ENCODE measurements at places on chromosomes 7 and 10.

- DNase-seq: no peak
Measured at GRCh38 chr10:110022716-110023504, 15.1 kb downstream of the ADD3 start.

- no peak for DNase-seq
Measured at GRCh38 chr7:28748933-28749584, 209.1 kb downstream of the TRIL start.

- DNase-seq: no peak
Measured at GRCh38 chr7:151808400-151809145, 68.3 kb downstream of the PRKAG2 start.

- DNase-seq: no peak
Measured at GRCh38 chr7:31692451-31692850, 5.4 kb downstream of the PPP1R17 start.

DNA sequence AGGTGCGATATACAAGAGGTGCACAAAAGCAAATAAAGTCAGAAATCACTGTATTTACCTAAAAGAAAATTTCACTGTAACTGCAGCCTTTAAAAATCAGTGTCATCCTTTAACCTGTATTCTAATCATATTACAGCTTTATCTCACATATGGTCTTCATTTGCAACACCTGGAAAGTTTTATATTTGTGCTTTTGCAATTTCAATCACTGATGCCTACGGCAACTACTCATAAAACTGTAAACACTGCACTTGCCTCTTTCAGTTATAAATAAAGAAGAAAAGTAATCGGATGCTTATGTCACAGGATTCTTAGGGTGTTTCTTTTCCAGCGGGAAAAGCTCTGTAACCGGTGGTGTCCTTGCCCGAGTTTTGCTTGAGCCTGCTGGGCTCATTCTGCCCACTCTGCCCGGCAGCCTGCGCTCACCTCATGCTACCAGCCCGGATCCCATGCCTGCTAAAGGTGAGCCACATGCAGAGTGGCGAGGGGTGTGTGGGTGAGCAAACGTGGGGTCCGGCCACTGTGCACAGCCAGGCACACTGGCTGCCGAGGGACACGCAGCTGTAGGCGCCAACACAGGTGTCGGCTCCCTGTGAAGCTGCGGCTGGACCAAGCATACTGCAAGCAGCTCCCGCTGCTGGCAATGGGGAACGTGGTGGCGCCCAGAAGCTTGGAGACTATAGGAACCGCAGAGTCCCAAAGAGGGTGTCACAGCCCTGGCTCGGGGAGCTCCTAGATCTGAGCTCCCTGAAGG, 56.3 kb upstream of the ABCB5 start:
- no peak for DNase-seq
